Hypothalamus (tissue), 51 donors: ENCODE measurements at places on chromosomes 6 and 20.

DNA sequence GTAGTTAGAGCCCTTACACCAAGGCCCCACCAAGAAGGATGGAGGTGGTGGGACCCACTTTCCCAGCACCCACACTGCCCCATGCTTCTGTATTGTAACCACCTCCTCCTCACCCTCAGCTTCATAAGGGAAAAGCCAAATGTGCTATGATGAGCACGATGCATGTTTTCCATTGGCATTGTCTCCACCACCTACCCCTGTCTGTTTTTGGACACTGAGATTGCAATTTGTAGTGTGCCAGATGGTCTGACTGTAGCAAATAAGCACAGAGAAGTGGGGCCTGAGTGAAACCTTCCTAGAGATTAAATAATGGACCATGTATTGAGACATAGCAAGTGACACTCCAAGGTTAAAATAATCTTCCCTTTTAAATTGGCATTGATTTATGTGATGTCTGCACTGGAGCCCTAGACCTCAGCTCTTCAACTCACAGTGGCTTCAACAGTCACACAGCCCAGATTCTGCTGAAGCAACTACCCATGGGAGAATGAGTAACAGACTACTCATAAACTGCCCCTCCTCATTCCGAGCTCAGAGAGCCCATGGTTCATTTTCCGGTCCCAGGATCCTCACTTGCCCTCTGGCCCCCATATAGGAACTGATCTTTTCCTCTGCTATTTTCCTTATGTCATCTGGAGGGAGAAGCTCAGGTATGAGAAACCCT, 177.9 kb downstream of the COL9A1 start:
- no peak for DNase-seq

DNA sequence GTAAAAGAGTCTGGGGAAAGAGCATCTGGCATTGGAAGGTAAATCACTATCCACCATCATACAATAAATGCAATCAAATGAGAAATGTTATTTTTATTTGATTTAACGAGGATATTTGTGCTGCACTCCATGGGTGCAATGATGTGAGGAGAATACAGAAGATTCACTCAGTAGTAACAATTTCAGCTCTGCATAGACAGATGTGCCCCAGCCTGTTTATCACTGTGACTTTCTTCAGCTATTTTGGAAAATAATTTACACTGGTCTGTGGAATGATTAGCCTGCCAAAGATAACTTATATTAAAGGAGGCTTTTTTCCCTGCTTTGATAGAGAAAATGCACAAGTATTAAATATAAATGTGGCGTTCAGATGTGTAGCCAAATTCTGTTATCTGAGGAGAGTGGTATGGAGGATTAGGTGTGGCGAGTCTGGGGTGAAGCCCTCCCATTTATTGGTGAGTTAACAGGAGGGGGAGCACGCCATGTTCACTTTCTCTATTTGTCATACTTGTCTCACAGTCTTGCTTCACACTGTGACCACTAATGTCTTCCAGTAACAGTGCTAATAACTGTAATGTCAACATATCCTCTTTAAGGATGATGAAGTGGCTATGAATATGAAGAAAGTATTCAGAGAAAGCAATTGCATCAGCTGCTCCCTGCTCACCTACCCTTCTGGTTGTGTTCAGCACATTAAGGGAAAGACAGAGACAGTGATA, 645.6 kb downstream of the MMUT start:
- no peak for DNase-seq

- no peak for DNase-seq
These were observed 1.8 kb upstream of the PHACTR2 start for GRCh38 chr6:143675946-143676345.

GRCh38 chr20:52787216-52787615, 184.9 kb upstream of the TSHZ2 start:
- no peak for DNase-seq

- no peak for DNase-seq
These were observed 6.2 kb downstream of the CPXM1 start for GRCh38 chr20:2794202-2794748.

DNA sequence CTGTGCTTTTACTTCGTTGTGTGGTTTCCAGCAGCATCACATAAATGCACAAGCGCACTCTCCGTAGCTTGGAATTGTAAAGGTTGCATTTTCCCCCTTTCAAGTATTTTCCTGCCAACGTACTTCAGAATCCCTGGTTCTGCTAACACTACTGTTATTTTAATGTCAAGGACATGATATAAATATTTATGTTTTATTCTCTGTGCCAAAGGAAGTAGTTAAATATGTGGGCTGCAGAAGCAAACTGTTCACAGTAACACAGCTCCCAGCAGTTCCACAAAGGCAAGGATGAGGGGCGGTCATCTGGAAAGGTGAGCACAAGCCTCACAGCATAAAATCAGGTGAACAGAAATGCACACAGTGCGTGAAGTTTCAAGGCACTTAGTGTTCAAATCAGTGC, 85.3 kb upstream of the PDE10A start:
- DNase-seq = no peak

- no peak for DNase-seq
These were observed 219.0 kb downstream of the BMP7 start for GRCh38 chr20:57047281-57048026.

- no peak for DNase-seq
These were observed 36.5 kb downstream of the TAB2 start for GRCh38 chr6:149354009-149354408.

DNA sequence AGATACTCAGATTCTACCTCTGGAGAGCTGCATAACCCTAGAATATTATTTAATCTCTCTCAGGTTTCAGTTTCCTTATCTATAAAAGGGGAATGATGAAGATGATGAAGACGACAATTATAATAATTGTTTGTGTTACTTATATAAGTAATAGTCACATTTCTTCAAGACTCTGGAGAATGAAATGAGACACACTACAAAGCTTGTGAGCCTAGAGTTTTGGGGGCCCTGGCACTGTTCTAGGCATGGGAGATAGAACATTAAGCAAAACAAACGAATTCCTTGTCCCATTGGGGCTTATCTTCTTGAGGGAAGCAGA, 5.4 kb upstream of the ZNF217 start:
- DNase-seq = no peak

GRCh38 chr6:118710616-118711015, 59.2 kb upstream of the CEP85L start:
- DNase-seq = no peak

DNA sequence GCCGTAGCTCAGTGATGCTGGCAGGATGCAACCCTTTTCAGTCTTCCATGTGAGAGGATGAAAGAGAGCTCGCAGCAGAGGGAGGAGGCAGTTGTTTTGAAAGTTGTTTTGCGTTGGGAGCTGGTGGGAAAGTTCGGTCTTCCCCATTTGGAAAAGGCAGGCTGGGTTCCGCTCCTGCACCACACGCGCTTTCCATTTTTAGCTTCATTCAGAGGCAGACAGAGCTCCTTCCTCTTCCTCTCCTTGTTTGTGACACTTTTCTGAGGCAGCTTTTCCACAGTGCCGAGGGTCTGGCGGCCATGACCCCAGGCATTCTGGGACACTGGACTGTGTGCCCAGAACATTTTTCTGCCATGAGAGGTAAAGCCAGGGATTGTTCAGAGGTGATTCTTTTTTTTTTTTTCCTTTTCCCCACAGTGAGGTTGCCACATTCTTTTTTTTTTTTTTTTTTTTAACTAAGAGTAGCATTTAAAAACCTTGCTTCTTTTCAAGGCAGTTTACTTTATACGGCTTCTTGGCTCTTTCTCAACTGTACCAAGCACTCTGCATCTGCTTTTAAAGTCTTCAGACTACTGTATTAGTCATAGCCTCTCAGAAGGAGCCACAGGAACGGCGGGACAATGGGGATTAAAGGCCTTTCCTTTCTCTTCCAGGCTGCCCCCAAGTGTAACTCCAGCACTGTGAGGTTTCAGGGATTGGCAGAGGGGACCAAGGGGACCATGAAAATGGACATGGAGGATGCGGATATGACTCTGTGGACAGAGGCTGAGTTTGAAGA, 1.6 kb downstream of the PRDM1 start:
- DNase-seq = peak; percentile 45

- no peak for DNase-seq
These were observed 43.9 kb downstream of the OR2B2 start for GRCh38 chr6:27868311-27868710.

DNA sequence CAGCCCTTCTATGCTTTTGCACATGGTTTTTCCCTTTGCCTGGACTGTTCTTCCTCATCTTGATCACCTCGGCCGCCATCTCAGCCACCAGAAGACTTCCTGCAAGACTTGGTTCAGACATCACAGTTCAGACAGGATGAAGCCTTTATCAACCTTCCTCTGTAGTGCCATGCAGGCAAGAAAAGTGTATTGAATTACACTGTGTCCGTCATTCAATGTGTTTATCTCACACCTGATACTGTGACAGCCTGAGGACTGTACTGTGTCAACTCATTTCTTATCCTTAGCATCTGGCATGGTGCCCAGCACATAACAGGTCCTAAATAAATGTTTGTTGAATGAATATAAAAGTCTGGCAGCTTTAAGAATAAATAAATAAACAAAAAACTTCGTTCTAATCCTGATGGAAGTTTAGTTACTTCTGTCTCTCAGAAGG, 133.3 kb upstream of the MAN1A1 start:
- DNase-seq = no peak

GRCh38 chr6:34242252-34243130, 5.8 kb downstream of the HMGA1 start:
- no peak for DNase-seq

GRCh38 chr6:5838656-5839396, 167.9 kb downstream of the NRN1 start:
- DNase-seq = no peak

DNA sequence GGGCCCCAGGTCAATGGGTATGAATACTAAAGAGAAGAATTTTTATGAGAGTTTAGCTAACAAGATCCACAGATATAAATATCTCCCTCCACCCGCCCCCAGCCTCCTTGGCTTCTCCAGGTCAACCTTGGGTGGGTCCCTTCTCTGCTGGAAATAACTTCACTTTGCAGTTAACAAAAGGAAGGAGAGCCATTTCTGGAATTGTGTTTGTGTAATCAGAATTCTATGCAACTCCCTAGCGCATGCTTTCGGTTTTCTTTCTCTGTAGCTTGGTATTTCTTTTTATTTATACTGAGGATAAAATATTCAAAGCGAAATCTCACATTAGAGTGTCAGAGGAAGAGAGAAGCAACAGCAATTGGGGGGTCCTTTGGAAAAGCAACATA, 27.1 kb downstream of the RIPOR2 start:
- DNase-seq = no peak

- DNase-seq = no peak
These were observed 105.8 kb upstream of the ADGRF1 start for GRCh38 chr6:47147836-47148344.

DNA sequence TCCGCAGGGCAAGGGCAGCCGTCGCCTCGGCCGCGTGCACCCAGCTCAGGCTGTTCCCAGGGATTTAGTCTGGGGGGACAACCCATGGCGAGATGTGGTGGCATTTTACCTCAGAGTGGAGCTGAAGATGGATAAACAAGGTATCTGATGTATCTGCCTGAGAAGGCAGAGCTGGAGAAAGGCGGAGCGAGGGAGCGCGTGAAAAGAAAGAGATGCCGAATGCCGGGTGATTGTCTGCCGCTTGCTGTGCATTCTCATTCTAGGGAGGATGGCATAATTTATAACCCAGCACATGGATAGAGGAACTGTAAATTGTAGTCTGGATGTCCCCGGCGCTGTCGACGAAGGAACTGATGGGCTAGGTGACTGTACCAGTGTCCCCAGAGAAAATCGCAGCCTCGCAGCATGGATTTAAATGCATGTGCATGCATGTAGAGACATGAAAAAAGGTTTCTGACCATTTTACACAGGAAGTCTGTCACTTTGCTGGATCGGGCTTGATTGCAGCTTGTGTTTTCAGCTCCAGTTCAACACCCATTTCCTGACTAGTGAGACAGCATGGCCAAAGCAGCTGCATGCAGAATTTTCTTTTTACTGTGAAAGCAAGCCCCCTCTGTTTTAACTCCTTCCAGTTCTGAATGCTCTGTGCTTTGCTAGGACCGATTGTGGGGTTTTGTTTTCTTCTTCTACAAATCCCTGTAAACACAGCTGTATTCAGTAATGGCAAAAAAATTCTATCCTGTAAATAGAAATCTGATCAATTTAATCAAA, 149.7 kb downstream of the PRL start:
- DNase-seq = peak; percentile 41

GRCh38 chr6:7390226-7390878, 744 bp downstream of the RIOK1 start:
- DNase-seq = no peak

GRCh38 chr6:97009781-97010492, 85.4 kb downstream of the KLHL32 start:
- DNase-seq = peak; percentile 60

DNA sequence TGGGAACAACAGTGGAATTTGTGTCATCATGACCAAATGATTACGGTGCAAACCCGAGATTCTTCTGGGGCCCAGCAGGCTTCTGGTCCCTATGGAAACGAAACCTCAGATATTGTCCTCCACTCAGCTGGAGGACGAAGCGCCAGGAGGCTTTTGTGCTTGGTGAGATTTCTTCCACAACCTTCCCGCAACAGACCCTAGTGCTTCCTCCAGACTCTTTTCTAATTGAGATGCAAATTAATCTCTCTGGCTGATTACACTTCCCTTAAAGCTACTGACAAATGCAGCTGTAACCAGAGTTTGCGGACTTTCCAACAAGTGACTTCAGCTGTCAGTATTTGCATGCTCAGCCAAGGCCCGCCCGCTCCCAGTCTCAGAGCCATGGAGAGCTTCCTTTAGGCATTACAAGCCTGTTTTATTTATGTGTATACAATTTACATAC, 96.0 kb downstream of the INSM1 start:
- peak; percentile 27 for DNase-seq

GRCh38 chr20:17681726-17682102, 328 bp downstream of the RRBP1 start:
- no peak for DNase-seq

DNA sequence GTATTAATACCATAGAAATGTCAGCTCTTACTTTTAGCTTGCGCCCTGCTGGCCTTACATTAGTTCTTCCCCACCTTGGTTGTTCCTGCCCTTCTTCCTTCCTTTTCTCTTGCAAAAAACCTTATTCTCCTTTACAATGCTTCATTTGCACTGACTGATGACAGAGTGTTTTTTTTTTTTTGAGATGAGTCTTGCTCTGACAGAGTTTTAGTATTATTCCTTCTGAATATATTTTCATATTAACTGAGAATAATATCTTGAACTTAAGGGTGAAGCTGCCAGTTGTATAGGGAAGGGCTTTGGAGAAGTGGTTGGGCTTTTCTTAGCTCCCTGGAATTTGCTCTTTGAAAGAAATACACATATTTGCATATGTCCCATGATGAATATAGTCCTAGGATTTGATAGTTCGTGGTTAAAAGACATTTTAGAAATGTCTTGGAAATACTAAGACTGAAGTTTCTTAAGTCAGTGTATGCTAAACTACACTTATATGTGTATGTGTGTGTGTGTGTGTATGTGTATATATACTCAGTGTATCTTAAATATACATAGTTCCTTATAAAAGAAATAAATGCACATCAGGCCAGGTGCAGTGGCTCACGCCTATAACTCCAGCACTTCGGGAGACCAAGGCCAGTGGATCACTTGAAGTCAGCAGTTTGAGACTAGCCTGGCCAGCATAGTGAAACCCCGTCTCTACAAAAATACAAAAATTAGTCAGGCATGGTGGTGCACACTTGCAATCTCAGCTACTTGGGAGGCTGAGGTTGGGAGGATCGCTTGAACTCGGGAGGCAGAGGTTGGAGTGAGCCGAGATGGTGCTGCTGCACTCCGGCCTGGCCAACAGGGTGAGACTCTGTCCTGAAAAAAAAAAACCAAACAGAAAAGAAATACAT, 216.1 kb upstream of the MYLIP start:
- no peak for DNase-seq
